Activated CD4-positive, alpha-beta T cell treated with anti-CD3 and anti-CD28 coated beads for 36 hours (primary cell): ENCODE measurements at places on chromosomes 16 and 17. TPM values are rescaled to one million over a fixed set of nuclear protein-coding genes. Genes with fewer than 3 reads are reported as not detected.

- DNase-seq: no peak
These were observed 9.2 kb upstream of the NFATC3 start for GRCh38 chr16:68075980-68076379.

GRCh38 chr17:50133028-50133768, 3.2 kb upstream of the SAMD14 start:
- no peak for DNase-seq

Gene ABCC3
- total RNA-seq: not detected

- DNase-seq: no peak
These were observed 1102.5 kb downstream of the CDH11 start for GRCh38 chr16:64019339-64019738.

GRCh38 chr16:55825115-55825728, 7.7 kb downstream of the CES1 start:
- no peak for DNase-seq

GRCh38 chr17:71260366-71260940, 860.4 kb upstream of the SOX9 start:
- no peak for DNase-seq

DNA sequence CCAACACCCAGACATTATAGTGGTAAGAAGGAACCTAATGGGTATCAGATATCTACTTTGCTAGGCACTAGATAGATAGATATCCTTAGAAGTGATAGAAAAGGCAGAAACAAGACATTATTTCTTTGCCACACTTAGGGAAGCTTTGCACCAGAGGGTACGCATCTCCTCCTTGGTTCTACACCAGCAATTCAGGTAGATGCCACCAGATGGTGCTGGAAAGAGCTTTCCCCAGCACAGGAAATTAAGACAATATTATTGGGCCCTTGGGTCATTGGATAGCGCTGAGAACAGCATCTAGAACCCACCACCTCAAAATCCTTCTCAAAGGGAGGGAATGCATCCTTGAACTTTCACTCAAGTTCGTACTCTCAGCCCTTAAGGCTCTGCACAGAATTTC, 173.8 kb upstream of the CCL2 start:
- DNase-seq: no peak

DNA sequence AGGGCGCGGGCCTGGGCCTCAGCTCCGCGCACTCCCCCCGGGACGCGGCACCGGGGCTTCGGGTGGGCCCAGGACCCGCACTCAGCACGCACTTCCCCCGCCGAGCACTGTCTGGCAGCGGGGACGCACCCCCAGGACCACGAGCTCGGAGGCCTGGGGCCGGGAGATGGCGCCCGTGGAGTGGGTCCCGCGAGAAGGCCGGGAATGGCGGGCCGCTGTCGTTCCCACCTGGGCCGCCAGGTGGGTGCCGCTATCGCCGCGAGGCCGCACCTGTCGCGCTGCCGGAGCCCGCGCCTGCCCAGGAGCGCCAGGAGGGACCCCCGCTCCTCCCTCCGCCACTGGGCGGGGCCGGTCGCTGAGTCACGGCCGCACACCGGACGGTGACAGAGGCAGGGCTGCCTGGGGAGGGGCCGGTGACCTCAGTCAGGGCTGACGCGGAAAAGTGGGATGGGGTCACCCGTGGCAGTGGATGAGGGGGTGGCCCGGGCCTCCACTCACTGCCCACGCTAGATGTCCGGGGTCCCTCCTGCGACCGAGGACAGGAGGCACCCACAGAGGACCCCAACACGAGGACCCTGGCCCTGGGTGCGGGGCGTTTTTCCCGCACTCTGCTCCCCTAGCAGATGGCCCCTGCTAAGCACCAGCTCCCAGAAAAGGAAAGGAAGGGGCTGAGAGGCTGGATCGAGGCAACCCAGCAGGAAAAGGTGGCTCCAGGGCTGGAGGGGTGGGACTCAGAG, 6.9 kb upstream of the ACTG1 start:
- DNase-seq: peak; percentile 79

- DNase-seq: no peak
These were observed 188.3 kb downstream of the IRX3 start for GRCh38 chr16:54098247-54098646.

Gene KIF19
- 0.11 TPM for total RNA-seq

GRCh38 chr17:6800422-6801027, 24.5 kb downstream of the FBXO39 start:
- peak; percentile 39 for DNase-seq

DNA sequence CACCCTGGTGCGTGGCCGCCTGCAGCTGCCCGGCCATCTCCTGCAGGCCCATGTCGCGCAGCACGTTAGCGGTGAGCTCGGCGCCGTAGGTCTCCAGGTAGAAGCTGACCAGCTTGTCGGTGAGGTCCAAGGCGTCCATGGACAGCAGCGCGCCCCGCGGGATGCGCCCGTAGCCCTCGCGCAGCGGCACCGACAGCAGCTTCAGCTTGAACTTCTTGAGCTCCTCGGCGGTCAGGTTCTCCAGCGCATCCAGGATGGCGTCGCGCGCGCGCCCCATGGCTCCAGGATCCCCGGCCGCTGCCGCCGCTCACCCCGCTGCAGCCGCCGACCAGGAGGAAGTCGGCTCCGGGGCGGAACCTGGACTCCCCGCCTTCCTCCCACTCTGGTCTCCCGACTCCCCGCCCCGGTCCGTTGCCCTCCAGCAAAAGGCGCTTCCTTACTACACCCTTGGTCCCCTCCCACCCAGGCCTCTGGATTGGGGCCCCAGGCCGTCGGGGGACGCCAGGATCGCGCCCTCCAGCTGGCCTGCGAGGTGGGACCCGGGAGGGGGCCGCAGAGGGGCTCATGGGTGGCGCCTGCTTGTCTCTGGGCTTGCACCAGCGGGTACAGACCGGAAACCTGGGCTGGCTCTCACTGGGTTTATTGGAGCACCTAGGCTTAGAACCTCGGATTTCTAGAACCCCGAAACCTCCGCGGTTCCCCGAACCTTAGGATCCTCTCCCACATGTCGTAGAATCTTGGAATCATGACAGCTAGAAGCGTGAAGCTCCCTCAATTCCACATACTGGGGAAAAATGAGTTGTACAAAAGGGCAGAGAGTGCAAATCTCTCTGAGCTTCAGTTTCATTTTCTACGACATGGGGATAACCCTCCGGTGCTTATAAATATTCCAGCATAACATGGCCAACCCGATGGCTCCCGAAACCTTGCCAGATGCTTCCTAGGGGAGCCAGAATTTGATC, at the start of gene PYCARD:
Gene PYCARD, minus strand, starts transcription at position 347 of the 962 bp plus-strand sequence. Its CDS starts 70 bp downstream, at position 277.
- peak; percentile 53 for DNase-seq

Gene CSH1
- not detected for total RNA-seq

DNA sequence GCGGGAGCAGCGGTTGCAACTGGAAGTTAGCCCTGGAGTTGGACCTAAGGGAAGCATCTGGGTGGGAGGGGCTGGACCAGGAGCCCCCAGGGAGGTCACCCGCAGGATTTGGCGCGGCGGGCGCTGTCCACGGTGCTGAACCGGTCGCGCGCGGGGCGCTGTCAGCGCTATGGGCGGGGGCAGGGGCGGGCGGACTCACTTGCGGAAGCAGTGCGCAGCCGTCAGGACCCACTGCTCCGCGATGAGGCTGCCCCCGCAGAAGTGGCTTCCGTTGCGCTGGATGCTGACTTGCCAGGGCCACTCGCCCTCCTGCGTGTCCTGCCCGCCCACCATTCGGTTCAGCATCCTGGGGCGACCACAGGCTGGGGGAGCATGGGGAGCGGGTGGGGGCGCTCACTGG, 4.5 kb downstream of the PRSS27 start:
- peak; percentile 89 for DNase-seq

Gene CIAO3
- 31.9 TPM for total RNA-seq

- DNase-seq: no peak
These were observed 8.8 kb downstream of the ADAT1 start for GRCh38 chr16:75614066-75614897.

DNA sequence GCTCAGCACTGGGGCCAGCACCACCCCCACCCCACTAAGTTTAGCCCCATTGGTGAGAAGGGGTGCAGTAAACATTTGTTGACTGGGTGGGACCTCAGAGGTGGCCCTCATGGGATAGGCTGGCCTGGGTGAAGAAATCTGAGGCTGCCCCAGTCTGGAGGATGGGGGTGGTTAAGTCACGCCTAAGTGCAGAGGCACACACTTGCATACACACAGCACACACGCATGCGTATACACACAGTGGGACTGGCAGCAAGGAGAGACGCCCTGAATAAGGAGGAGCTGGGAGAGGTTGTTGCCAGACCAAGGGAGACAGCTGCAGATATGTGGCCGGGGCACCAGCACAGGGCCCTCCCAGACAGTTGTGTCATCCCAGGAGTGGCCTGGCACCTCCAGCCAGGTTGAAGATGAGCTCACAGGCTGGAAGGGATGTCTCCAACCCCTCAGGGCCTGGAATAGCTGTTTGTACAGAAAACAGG, 3.0 kb upstream of the BCAR1 start:
- no peak for DNase-seq

DNA sequence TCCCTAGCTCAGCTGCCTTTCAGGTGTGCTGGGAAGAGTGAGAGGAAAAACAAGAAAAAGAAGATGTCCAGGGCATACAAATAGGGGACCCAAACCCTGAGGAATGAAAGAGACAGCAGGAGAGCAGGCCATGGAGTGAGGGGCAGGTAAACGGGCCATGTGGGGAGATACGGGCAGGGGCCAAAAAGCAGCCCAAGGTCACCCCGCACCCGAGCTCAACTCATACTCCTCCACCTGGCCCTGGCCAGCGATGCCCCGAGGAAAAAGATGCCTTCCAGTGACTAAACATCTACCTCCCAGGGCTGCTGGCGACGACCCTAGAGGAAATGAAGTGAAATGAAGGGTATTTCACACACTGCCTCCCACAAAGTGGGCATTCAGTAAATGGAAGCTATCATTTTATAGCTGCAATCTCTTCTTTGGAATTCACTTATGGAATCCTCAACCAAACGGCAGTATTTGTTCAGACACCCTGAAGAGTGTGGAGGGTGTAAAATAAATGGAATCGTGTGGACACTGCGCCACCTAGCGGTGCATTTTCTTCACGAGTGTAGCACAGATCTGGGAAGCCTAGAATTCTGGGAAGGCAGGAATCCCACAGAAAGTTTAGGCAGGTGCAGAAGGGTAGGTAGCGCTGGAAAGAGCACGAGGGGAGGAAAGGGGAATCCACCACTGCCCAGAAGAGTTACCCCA, 14.9 kb downstream of the ELAC2 start:
- DNase-seq: peak; percentile 71

DNA sequence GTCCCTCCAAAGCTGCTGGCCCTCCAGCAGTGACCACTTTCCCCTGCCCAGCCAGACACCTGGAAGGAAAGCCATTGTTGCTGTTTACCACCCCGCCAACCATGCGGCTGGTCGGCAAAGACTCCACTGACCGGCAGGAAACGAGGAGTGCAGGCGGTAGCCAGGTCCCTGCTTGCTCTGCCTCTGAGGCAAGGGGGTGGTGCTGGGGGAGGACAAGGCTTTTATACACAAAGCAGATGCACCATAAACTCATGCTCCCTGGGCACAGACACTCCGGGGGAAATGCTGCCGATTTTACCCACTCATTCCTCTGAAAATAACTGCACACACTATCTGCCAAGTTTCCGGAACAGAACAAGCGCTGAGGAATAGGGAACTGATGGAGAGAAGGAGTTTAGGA, 62.8 kb upstream of the GRIN2A start:
- DNase-seq: no peak

DNA sequence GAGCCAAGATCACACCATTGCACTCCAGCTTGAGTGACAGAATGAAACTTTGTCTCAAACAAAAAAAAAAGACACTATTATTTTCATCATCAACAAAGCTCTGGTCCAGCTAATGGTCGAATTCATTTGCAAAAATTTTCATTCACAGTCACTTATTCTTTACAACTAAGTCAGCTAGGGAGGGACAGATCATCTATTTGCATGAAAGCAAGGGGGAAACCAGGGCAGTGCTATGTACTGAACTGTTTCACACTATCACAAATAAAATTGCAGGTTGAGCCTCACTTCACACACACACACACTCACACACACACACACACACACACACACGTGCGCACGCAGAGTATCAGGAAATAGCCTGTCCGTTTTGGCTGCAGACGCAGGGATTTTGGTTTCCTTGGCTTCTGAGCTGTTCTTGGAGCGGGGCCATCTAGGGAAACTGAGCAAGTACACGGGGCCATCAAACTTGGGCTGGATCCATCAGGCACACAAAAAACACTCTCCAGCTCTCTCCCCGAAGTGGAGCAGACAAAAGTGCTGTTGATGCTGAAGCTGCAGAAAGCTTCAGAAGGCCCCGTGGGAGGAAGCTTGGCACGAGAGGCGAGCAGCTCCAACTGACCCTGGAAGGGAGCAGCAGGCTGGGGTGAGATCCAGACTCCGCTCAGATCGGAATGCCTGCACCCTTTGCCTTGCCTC, 44.3 kb upstream of the HELZ start:
- no peak for DNase-seq

DNA sequence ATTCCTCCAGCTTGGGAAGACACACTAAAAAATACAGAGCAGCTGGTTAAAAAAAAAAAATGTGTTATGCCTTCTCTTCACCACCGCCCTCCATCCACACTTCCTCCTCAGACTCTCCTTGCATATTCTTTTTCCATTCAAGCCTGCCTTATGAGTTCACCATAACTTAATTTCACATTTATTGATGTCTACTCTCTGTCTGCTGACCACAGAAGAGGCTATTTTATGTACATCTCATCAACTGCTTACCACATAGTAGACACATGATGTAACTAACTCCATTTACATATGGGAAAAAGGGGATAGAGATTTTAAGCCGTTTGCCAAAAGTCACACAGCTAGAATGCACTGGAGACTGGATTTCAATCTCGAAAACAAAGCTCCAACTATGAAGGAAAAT, 409.8 kb downstream of the CDH11 start:
- DNase-seq: no peak

DNA sequence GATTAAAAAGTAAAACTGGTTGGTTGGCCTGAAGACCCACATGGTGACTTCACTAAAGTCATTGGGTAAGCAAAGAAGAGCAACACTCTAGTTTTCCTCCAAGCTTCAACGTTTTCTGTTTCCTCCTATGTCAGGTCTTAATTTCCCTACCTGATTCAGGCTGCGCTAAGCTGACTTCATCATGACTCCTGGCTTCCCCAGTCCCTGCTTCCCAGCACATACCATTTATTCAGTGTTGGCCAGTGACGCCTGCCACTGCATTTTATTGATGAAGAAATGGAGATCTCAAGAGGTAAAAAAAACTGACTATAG, 645.3 kb downstream of the WWOX start:
- DNase-seq: no peak

DNA sequence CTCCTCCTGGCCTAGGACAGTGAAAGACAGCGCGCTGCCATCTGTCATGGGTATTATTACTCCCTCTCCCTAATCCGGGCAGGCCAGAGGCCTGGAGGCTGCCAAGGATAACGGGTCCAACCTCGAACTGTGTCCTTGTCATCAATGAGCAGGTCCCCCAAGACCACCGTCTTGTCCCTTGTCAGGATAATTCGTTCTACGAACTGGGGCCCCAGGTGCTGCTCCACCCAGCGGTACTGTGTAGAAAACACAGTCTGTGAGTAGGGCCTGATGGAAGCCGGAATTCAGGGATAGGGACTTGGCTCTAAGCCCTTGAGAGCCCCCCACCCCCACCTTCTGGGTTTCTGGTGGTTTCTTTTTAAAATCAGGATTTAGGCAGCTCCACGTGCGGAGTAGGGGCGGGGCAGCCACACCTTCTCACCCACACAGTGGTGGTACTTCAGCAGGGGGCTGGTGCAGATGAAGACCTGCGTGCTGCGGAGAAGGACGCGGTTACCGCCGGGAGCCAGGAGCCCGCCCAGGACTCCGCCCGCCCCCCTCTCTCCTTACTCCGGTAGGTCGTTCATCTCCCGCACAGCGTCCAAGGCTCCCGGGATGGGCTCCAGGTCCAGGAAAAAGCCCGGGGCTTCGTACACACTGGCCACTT, 787 bp downstream of the NT5C start:
- DNase-seq: peak; percentile 71

- DNase-seq: no peak
These were observed 17.6 kb downstream of the MVP start for GRCh38 chr16:29837841-29838240.
